AG08396 (cell line): ENCODE measurements at places on chromosomes 6 and 20.

- DNase-seq = no peak
These were observed 62.0 kb upstream of the GATA5 start for GRCh38 chr20:62537649-62538292.

DNA sequence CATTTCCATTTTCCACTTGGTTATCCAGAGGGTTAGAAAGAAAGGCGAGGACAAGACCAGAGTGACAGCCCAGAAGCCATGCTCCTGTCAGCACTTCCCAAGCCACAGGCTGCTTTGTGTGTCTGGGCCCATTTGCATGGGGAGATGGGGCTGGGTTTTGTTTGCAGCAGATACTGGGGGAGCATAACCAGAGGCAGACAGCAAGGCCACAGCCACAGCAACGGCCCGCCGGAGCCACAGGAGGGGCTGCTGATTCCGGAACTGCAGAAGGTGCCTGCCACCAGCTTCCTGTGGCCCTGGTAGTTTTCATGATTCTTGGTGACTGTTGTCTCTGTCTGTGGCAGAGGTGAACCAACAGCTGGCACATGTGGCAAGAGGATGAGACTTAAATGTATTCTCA lies 106.6 kb downstream of the DLL1 start:
- DNase-seq = no peak

DNA sequence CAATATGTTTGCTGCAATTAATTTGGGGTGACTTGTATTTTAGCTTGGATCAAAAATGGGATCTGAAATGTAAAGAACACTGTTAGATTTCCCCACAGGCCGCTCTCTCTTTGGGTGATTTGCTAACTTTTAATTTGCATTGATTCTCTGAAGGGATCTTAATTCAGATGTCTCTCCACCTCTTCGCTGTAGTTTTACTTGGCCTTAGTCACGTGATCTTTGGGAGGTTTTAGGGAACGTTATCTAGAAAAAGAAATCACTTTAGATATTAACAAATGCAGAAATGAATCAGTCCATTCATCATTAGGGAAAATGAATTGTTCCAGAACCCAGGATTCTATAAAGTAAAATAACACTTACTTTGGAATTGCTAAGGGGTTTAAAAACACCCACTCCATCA lies 390.2 kb downstream of the THBS2 start:
- no peak for DNase-seq

- DNase-seq = peak; percentile 70
These were observed 55.9 kb upstream of the RREB1 start for GRCh38 chr6:7051780-7052442.

- no peak for DNase-seq
These were observed 147.2 kb downstream of the TFAP2C start for GRCh38 chr20:56776345-56776744.

DNA sequence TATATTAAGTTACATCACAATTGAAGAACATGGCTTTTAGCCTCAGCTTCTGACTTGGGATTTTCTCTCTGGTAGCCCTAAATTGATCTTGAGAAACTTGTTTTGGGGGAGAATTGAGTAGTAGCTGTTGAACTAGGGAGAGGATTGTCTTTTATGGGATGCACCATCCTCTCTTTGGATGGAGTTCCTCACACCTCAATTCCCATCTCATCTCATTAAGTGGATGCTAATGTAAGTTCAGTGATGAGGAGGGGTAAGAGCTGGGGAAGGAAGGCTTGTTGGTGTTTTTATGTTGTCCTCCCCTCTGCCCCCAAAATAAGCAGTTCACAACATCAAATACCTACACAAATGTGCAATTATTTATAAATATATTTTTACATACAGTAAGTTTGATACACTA lies 4.0 kb downstream of the GJA1 start:
- no peak for DNase-seq

DNA sequence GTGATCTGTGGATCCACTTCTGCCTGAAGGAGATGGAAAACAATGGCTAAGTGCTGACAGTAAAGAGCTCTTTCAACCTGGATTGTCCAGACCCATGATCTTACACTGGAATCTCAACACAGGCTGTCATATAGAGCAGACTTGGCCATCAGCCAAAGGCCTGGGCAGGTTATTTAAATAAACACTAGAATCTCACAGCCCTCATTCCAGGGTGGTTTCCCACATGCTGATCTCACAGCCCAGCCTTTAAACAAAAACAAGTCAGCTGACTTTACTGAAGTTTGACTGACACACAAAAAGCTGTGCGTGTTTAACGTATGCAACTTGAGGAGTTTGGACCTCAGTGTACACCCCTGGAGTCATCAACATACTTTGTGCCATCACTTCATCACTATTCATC lies 28.4 kb downstream of the SYNDIG1 start:
- DNase-seq = no peak

- DNase-seq = no peak
These were observed 44.0 kb upstream of the NNAT start for GRCh38 chr20:37477041-37477440.

DNA sequence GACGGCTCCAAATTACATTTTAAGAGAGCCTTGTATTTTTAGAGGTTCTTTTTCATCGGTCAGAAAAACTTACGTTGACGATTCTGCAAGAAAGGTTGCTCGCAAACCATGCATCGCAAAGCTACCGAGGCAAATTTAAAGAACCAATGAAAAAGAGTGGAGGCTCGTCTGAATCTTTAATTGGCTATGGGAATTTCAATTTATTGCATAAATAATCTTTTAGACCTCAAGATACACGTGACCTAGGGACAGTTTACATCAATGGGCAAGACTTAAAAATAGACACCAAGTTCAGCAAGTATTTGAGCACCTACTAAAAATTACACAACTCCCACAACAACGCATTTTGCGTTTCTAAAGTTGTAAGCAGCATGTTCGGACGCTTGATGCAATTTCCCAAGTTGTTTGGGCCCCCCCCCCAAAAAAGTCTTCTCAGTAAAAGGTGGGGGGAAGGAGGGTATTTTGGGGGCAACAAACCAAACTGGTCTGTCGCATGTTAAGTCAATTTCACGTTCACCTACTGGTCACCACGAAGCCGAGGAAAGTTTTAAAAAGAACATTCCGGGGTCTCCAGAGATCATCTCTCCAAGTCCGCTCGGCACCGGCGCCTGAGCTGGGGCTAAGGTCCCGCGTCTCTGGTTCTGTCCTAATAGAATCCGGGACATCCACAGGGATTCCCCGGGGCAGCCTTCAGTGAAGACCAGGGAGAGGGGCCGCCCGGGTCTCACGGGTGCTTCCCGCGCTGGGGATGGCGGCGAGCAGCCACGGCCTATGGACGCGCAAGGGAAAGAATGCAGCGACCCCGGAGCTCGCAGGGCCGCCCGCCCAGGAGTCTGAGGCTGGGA lies 851 bp downstream of the SNX5 start:
- DNase-seq = peak; percentile 46

GRCh38 chr6:110348961-110349690 lies 9.0 kb downstream of the METTL24 start:
- DNase-seq = no peak

GRCh38 chr20:1734269-1734858 lies 76.8 kb upstream of the SIRPG start:
- DNase-seq = no peak

DNA sequence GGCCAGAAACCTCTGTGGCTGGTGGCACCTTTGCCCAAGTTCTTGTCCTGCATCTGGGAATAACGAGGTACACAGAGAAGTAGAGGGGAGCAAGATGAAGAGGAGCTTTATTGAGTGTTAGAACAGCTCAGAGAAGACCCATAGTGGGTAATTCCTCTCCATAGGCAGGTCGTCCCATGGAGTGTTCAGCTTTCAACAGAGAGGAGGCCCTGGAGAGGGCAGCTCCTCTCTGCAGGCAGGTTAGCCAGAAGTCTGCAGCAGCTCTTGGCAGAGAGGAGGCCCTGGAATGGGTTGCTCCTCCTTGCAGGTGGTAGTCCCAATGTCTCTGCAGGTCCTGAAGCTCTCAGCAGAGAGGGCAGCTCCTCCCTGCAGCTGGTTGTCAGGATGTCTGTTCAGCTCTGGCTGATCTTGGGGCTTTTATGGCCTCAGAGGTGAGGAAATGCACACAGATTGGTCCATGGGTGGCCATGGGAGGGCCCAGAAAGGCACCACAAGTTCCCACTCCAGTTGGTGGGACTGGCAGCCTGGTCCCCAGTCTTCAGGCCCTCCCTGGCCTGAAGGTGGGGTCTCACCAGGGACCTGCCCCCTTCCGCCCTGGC lies 89.0 kb downstream of the IPCEF1 start:
- DNase-seq = no peak

GRCh38 chr6:169415179-169415578 lies 161.5 kb upstream of the THBS2 start:
- DNase-seq = no peak

GRCh38 chr6:33304216-33304615 lies 5.5 kb upstream of the RGL2 start:
- DNase-seq = no peak

GRCh38 chr6:53038141-53038540 lies 27.1 kb upstream of the FBXO9 start:
- DNase-seq = no peak

DNA sequence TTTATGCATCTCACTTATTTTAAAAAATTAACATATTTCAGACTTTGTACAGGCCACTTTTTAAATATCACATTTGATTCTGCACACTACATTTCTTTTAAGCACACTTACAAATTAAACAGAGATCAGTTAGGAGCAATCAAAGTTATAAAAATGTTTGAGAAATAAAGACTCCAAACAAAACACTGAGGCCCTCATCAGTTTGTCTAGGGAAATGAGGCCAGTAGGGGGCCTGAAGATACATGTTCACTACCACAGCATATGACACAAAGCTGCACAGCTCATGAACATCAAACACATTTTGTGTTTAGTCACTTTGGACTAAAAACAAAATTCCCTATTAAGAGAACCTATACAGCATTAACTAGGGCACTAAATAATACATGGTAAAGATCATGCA lies 180.5 kb downstream of the PDE7B start:
- DNase-seq = peak; percentile 46

GRCh38 chr6:169169375-169169774 lies 84.3 kb downstream of the THBS2 start:
- no peak for DNase-seq
